ENCODE measurements at places on chromosomes 2 and 18.

DNA sequence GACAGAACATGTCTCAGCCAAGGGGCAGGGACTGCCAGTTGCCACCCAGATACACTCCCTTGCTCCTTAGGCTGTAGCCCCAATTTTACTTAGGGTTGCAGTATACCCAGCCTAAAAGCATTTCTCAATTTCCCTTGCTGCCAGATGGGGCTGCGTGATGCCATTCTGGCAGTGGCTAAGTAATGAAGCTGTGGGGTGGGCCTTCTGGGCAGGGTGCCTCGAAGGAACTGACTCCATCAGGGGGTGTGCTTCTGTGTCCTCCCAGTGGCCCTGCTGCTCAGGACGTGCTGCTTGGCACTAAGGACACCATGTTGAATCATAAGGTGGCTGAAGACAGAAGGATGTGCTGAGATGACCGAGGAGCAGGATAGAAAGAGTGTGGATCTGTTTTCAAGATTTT is 74.2 kb downstream of the VWA3B start:
- no peak for DNase-seq

DNA sequence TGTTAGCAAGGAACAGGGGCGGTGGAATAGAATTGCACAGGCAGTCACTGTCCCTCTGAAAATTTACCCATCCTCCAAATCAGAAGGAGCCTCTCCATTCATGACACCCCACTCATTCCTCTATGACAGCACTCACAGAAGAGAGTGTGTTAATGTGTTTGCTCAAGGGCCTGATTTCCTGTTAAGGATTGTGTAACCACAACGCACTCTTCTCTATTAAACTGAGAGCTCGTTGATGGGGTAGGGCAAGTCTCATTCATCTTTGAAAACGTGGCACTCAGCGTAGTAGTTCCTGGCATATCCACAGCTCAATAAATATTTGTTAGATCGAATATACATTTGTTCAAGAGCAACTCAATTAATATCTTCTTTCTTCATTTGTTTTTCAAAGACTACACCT is 106.4 kb downstream of the VAPA start:
- peak; percentile 83 for DNase-seq

- no peak for DNase-seq
Observed at GRCh38 chr2:2530334-2530733, 199.3 kb upstream of the MYT1L start.

GRCh38 chr2:55807900-55808299 is 114.3 kb upstream of the PNPT1 start:
- DNase-seq = no peak

DNA sequence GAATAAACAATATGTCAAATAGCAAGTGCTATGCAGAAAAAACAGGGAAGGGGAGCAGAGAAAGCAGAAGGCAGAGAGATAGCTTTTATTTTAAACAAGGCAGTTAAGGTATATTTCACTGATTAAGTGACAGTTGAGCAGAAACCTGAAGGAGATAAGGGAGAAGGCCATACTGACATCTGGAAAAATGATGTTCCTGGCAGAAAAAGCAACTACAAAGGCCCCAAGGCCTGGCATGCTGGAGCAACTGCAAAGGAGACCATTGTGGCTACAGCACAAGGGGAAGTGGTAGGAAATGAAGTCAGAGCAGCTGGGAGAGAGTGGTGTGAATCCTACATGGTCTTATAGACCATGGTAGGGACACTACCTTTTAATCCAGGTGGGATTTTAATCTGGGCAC is 8.9 kb upstream of the PCBP1 start:
- DNase-seq = no peak

DNA sequence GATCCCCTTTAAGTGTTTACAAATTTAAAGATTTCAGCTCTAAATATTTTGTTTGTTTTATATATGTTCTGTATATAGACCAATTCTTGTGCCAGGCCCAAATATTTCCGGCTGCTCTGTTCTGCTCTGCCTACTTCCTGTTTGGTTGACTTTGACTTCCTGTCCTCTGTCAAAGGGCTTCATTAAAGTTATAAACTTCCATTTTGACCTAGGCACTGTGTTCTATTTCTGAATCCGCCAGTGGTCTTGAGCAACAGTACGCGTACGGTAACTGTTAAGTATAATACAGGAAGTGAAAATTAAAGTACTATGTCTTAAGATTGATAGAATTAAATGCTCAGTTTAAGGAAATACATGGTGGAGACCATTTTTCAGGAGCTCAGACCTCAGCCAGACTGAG is 13.5 kb upstream of the REL start:
- no peak for DNase-seq

- DNase-seq = no peak
Observed at GRCh38 chr2:132837769-132838168, 167.8 kb upstream of the LYPD1 start.

DNA sequence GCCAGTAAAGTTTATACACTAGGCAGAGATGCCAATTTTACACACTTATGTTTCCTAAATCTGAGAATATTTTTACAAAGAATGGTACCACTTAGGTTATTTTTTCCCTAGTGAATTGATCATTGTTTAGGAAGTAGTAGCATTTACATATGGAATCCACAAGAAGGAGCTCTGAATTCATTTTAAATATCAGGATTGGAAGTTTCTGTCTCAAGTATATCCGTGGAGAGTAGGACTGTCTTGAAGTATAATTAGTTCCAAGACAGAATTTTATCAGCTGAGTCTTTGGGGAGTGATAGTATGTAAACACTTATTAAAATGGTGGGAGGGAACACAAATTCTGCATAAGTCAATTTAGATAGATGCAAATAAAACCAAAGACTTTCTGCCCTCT is 82.3 kb upstream of the FAM98A start:
- DNase-seq = peak; percentile 8

GRCh38 chr18:51491678-51492372 is 294.3 kb upstream of the MEX3C start:
- no peak for DNase-seq

GRCh38 chr2:196598846-196599245 is 40.7 kb upstream of the CCDC150 start:
- DNase-seq = no peak

DNA sequence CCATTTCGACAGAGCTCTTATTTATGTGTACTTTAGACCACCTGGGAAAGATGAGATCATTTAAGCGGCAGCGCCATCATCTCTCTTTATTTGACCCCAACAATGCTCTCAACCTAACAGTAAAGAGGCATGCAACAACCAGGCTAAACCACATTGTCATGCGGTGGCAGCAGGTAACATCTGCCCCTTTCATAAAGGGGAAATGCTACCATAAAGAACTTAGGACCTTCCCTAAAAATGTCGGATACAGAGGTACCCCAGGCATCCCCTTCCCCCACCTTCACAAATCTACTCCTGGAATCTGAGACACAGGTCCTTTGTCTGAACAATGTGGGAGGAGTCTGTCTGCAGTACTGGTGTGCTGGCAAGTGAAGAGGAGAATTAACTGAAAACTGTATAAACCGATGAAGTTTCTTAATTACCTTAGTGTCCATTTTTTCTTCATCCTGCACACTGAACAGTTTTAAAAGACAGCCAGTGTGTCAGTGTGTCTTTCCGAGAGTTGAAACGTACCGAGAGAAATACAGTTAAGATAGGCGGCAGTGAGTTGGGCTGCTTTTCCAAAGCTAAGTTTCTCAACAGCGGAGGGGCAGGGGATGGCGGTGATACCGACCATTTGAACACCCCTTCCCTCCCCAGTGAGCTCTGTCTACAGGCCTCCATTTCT is 1.9 kb downstream of the MEX3C start:
- DNase-seq = peak; percentile 82

DNA sequence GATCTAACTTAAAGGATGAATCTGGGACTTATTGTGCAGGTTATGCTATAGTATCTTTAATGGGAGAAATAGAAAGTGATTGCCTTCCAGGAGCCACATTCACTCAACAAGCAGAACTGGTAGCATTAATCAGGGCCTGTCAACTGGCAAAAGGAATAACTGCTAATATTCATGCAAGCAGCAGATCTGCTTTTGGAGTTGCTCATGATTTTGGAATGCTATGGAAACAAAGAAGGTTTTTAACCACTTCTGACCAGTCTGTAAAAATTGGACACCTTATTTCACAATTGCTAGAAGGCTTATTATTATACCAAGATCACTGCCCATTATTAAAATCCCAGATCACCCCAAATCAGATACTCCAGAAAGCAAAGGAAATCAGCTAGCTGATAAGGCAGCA is 200.4 kb downstream of the MREG start:
- no peak for DNase-seq

DNA sequence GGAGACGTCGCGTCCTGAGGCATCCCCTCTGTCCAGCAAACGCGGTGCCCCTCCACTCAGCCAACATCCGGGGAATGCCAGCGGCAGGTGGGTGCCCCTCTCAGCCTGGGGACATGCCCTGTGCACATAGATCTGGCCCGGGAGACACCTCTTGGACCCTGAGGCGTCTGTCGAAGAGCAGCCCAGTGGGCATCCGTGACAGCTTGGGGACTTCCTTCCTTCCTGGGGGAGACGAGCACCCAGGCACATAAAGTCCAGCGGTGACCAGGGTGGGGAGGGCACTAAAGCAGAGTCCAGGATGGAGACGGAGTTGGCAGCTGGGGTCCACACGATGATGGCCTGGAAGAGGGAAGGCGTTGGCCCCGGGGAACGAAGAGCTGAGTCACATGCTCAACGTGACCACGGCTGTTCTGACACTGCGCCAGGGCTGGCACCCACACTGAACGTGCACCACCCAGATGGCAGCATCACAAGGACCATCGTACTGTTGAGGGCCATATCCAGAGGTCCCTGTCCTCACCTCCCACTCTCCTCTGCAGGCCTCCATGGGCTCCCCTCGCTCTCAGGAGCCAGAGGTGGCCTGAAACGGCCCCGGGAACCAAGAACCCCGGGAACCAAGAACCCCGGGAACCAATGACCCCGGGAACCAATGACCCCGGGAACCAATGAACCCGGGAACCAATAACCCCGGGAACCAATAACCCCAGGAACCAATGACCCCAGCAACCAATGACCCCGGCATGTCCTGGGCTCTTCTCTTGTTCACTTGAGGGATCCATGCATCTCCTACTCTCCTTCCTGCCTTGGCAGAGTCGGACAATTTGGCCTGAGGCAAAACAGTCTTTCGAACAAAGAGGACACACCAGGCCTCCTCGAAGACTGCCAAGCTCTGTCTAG is 22.6 kb downstream of the HDAC4 start:
- DNase-seq = no peak

DNA sequence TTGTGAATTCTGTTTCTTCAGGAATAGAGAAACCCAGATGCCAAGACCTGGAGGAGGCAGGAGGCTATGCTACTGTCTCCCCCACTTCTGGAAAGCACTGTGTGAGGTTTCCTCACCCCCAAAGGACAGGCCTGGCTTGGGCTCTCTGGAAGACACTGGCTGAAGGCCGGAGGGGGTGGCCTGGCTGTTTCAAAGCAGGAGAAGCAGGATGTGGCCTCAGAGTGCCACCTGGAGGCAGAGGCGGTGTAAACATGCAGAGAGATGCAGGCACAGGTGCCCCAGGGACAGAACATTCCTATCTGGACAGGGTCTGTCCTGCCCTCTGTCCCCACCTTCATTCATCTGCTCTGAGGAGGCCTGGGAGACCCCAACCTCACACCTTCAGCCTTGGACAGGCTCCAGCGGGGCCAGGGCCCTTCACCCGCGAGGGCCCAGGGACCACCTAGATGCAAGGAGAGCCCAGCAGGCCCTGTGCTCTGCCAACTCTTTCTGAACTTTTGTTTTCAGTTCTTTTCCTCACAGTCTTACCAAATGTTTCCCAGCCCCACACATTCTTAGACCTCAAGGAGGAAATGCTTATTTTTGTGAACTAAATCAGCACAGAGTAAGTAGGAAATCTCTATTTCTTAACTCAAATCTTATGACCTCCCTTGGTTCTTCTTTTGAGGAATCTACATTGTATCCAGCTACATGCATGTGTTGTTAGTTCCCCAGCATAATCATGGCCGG is 79.2 kb downstream of the LONRF2 start:
- no peak for DNase-seq

DNA sequence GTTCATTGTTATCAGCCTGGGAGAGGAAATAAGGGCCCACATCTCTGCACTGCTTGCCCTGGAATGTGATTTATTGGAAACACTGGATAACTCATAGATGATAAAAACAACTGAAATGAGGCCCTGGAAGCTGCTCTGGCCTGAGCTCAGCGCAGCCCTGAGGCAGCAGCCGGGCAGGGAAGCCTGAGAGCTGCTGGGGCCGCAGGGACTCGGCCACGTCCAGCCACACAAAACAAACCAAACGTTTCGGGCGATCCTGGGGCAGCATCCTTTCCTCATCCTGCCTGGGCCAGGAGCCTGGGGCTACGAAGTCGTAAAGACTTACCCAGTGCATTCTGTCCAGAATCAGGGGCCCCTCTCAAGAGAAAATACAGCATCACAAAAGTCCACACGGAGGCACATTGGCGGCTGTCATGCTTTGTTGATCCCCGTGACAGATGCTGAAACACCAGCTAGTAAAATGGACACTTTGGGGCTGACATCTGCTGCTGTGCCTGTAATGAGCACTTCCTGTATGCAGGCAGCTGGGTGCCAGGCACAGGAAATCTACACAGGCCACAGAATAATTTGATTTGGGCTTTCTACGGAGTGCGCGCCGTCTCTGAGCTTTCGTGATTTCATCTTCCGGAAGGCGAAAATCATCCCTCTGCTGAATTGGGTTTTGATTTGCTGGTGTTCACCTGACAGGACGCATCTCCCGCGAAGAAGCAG is 250.6 kb downstream of the EIPR1 start:
- no peak for DNase-seq

DNA sequence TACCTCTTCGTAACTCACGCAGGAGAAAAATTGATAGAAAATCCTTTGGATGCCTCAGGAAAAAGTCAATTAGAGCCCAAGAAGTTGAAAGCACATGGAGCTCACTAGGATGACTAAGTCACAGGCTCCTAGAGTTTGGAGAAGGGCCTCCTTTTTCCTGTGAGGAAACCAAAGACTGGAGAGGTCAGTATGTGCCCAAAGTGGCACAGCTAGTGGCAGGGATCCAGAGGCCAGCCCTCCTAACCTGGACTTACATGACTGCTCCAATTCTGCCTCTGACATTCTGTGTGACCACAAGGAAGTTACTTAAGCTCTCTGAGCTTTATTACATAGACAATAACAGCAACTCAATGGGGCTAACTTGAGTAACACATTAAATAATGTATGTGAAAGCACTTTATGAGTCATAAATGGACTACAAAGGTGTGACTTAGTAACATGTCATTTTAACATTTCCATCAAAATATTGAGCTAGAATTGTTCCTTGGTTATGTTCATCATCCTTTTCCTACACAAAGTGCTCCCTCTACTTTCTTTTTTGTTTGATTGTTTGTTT is 91.6 kb downstream of the DHRS9 start:
- no peak for DNase-seq

Data from NCI-H1105 treated with DMSO at 0.1 percent for 48 hours (cell line).